ENCODE measurements at places on chromosomes 3 and 15. TPM values are rescaled to one million over a fixed set of nuclear protein-coding genes. Genes with fewer than 3 reads are reported as not detected.

Gene ECE2
- 0.49 TPM for polyA plus RNA-seq

Gene CCDC54
- not detected for polyA plus RNA-seq

Gene SLC2A2
- 0.09 TPM for polyA plus RNA-seq

Gene PPCDC
- 13.6 TPM for polyA plus RNA-seq

Gene SCAANT1
- not detected for polyA plus RNA-seq

Gene PLA1A
- 1.2 TPM for polyA plus RNA-seq

Measured in urinary bladder (tissue), 4 donors.